ENCODE measurements at places on chromosomes 3 and 15. TPM values are rescaled to one million over a fixed set of nuclear protein-coding genes. Genes with fewer than 3 reads are reported as not detected.

TLR9 gene
- total RNA-seq = not detected

PRKCI gene
- 45.8 TPM for total RNA-seq

CD200 gene
- total RNA-seq = 0.45 TPM

GRCh38 chr15:25944386-25944785 lies 81.3 kb upstream of the ATP10A start:
- no peak overlapping the region for H3K27ac ChIP-seq
- H3K4me3 ChIP-seq = no peak overlapping the region
- no peaks in the 10 kb centered on the region for H3K36me3 ChIP-seq

DNA sequence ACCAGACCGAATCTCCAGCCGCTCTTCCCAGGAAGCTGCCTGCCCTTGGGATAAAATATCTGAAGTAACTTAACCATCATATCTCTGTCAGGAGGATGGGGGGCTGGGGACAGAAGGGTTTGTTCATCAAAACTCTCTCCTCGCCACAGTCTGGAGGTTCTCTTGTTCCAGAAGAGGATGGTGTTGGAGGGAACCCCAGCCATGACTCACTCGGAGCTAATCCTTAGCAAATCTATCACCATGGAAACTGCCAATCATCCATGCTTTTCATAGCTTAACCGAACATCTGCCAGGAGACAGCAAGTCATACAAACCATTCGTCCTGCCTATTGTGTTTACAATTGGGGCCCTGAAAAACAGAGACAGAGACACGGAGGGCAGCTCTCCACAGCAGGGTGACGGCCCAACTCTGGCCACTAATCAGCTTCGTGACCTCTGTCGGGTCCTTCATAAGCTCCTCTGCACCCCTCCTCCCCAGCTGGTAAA lies 73.8 kb upstream of the HEG1 start:
- no peak overlapping the region for H3K4me3 ChIP-seq
- H3K36me3 ChIP-seq = no peaks in the 10 kb centered on the region
- H3K27ac ChIP-seq = peak overlapping the region; percentile 60
- H3K27me3 ChIP-seq = no peaks in the 10 kb centered on the region

DNA sequence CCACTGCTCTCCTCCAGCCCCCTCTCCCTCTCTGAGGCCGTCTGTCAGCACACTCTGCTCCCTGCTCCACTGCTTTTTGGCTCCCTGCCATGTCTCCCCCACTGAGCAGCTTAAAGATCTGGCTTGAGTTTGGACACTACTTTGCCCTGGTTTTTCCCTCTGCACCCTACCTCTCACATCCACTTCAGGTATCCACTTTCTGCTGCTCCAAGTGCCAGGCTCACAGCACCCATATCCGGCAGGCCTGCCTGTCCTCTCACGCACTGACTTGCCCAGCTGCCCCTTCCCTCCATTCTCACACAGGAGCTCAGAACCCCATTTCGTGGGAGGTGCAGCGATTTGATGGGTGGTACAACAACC lies 3.7 kb downstream of the DUOX1 start:
- H3K4me1 ChIP-seq = no peaks in the 10 kb centered on the region
- no peak for DNase-seq
- no peaks in the 10 kb centered on the region for H3K36me3 ChIP-seq
- no peak overlapping the region for H3K4me3 ChIP-seq
- H3K27ac ChIP-seq = no peak overlapping the region

DNA sequence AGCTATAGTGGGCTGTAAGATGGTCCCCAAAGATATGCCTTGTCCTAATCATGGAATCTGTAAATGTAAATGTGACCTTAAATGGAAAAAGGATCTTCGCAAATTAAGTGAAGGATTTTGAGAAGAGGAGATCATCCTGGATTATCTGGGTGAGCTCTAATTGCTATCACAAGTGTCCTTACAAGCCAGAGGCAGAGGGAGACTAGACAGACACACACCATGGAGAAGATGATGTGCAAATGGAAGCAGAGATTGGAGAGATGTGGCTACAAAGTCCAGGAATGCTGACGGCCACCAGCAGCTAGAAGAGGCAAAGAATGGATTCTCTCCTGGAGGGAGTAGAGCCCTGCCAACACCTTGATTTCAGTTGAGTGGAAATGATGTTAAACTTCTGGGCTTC lies 102.3 kb upstream of the PROK2 start:
- no peak for DNase-seq
- no peaks in the 10 kb centered on the region for H3K36me3 ChIP-seq
- no peaks in the 10 kb centered on the region for H3K27me3 ChIP-seq
- H3K4me3 ChIP-seq = no peak overlapping the region
- H3K4me1 ChIP-seq = no peaks in the 10 kb centered on the region
- no peak overlapping the region for H3K27ac ChIP-seq

- H3K4me1 ChIP-seq = no peaks in the 10 kb centered on the region
- no peaks in the 10 kb centered on the region for H3K27me3 ChIP-seq
- H3K27ac ChIP-seq = no peak overlapping the region
Measured at GRCh38 chr15:74917676-74918075, 11.0 kb upstream of the FAM219B start.

DNA sequence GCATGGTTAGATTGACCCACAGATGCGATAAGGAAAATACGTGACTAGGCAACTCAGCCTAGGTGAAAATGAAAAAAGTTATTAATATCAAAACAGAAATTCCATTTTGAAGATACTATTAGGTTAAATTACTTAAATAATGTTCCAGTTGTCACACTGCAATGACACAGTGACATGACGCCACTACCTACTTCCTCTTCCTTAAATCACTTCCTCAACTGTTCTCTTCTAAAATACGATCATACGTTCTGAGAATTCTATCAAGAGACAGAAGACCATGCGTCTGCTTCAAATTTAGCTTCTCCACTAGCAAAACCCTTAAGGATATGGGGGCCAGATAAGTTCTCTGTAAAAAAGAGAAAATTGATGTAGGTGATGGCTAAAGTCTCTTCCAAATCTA lies 18.2 kb downstream of the CMTM6 start:
- no peaks in the 10 kb centered on the region for H3K36me3 ChIP-seq
- H3K4me3 ChIP-seq = no peak overlapping the region
- DNase-seq = no peak
- no peak overlapping the region for H3K27ac ChIP-seq
- no peaks in the 10 kb centered on the region for H3K4me1 ChIP-seq
- H3K27me3 ChIP-seq = no peaks in the 10 kb centered on the region

DNA sequence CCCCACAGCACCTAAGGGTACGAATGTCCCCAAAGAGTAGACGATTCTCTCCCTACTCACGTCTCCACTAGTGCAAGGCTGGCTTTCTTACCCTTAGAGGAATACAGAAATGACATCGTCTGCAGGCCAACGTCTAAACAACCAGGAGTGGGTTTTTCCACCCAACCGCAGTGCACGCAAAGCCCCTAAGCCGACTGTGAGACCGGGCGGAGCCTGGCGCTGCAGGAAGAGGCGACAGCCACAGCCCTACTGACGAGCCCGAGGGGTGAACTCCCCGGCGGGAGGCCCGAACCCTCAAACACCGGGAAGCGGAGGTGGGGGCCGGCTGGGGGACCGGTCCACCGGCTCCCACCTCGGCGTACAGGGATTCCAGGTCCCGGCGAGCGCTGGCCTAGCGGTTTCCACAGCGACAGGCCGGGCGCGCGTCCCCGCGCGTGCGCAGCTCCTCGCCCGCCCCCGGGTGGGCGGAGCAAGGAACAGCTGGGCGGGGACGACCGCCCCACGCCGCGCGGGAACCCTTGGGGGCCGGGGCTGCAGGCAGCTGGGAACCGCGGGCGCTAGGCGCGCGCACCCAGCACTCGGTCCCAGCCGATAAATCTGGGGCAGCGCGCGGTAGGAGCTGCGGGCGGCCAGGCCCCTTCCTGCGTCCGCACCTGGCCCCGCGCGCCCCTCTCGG lies at the start of the genes CEP19 and PIGX:
Gene CEP19 (minus strand): TSS at position 413 of the 676 bp plus-strand sequence. CDS start 3,593 bp downstream, outside the sequence.
Gene PIGX (plus strand): TSS at position 540 of the 676 bp plus-strand sequence.
- no peaks in the 10 kb centered on the region for H3K36me3 ChIP-seq
- DNase-seq = peak; percentile 89
- H3K27ac ChIP-seq = peak within 1 kb of the TSS; percentile 90
- no peaks in the 10 kb centered on the region for H3K27me3 ChIP-seq
- peak within 1 kb of the TSS; percentile 90 for H3K4me3 ChIP-seq

GRCh38 chr3:192060160-192060781 lies 599.3 kb downstream of the PYDC2 start:
- no peaks in the 10 kb centered on the region for H3K36me3 ChIP-seq
- H3K4me1 ChIP-seq = no peaks in the 10 kb centered on the region
- H3K27ac ChIP-seq = no peak overlapping the region
- no peak for DNase-seq
- H3K27me3 ChIP-seq = no peaks in the 10 kb centered on the region

GRCh38 chr3:51539291-51539941 lies 897 bp downstream of the RAD54L2 start:
- H3K27me3 ChIP-seq = no peaks in the 10 kb centered on the region
- H3K27ac ChIP-seq = peak overlapping the region; percentile 82
- peak overlapping the region; percentile 91 for H3K4me3 ChIP-seq
- H3K36me3 ChIP-seq = no peaks in the 10 kb centered on the region

DNA sequence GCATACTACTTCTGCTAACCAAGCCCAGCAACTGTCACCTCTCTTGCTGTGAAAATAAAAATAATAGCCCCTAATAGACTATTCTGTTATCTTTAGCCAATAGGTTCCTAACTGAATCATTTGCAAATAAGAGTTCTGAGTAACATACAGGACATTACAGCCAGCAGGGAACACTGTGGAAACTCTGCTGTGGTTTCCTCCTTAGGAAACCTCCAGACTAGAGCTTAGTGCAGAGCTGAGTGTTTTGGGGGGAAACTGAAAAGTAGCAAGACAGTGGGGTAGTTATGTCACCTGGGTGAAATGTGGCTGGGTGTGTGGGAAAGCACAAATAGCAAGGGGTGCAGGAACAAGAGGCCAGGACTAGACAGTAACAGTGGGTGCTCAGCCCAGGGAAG lies 32.4 kb downstream of the DZIP1L start:
- peak overlapping the region; percentile 45 for H3K27ac ChIP-seq
- DNase-seq = no peak
- H3K36me3 ChIP-seq = no peaks in the 10 kb centered on the region

- no peaks in the 10 kb centered on the region for H3K36me3 ChIP-seq
- H3K4me1 ChIP-seq = no peaks in the 10 kb centered on the region
- no peak overlapping the region for H3K27ac ChIP-seq
Measured at GRCh38 chr3:17656264-17656663, 86.2 kb downstream of the TBC1D5 start.
